ENCODE measurements at places on chromosomes 3 and 15.

DNA sequence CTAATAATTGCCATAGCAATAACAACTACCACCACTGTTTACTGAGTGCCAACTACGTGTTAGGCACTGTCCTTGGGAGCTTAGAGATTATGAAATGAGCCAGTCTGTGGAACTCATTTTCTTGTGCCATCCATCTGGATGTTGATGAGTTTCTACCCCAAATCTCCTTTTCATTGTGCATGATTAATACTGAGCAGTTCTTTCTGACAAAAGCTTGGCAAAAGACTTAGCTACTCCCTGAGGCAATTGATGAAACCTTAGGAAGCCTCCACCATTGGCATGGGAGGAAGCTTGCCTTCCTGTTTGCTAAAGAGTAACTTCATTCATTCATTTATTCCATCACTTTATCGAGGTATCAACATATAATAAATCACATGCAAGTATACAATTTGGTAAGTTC is 39.8 kb downstream of the PRICKLE2 start:
- DNase-seq, result no peak

DNA sequence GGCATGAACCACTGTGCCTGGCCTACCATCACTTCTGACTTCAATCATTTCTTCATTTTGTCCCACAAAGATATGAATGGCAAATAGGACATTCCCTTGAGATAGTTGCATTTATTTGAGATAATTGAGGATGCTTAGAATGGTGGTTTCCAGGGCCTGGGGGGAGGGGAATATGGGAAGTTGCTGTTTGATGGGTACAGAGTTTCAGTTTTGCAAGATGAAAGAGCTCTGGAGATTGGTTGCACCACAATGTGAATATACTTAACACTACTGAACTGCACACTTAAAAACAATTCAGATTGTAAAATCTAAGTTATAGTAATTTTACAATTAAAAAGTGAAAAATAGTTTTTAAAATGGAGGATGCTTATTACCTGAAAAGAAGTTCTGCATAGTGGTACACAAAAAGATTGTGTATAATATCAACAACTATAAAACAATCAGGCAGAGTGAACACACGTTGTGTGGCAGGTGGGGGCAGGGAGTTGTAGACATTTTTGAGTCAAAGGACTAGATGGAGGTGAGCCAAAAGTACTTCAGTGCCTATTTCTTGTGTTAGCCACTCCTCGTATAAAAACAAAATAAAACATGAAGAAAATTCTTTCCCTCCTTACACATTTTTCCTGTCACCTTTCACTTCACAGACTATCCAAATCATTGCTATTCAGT is 18.5 kb upstream of the RIOX2 start:
- DNase-seq, result no peak

- no peak for DNase-seq
Observed at GRCh38 chr15:98924401-98925049, 83.1 kb downstream of the PGPEP1L start.

GRCh38 chr3:123039178-123039577 is 11.6 kb upstream of the SEMA5B start:
- no peak for DNase-seq

- DNase-seq, result no peak
Observed at GRCh38 chr15:40420793-40421192, 15.2 kb downstream of the IVD start.

DNA sequence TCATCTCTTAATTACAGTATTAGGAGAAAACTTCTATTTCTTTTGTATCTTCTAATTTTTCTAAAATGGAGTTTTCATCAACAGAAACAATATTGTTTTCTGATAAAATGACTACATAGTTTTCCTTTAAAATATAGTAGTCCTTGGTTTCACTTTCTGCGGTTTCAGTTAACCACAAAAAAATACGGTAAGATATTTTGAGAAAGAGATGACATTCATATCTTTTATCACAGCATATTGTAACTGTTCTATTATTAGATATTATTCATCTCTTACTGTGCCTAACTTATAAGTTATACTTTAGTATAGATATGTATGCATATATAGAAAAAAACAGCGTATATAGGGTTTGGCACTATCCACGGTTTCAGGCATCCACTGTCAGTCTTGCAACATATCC is 2.3 kb downstream of the B4GALT4 start:
- no peak for DNase-seq

GRCh38 chr3:62870321-62870720 is 4.9 kb downstream of the CADPS start:
- DNase-seq, result peak; percentile 89

- DNase-seq, result peak; percentile 86
Observed at GRCh38 chr3:141360888-141361598, 7.3 kb upstream of the ZBTB38 start.

DNA sequence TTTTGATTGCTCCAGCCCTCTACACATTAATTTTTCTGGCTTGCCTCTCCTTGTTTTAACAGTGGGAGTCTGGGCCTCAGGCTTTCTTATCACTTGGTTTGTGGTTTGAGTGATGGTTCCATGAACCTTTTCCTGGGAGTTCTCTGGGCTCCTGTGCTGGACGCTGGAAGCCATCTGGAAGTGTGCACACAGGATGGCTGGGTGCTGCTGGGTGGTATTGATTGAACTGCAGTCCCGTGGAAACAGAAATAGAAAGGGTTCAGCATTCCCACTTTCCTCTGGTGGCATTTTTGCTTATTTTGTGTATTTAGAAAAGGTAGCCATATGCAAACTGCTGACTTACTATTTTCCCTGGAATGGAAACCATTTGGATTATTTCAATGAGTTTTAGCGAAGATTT is 25.6 kb downstream of the MITF start:
- no peak for DNase-seq

DNA sequence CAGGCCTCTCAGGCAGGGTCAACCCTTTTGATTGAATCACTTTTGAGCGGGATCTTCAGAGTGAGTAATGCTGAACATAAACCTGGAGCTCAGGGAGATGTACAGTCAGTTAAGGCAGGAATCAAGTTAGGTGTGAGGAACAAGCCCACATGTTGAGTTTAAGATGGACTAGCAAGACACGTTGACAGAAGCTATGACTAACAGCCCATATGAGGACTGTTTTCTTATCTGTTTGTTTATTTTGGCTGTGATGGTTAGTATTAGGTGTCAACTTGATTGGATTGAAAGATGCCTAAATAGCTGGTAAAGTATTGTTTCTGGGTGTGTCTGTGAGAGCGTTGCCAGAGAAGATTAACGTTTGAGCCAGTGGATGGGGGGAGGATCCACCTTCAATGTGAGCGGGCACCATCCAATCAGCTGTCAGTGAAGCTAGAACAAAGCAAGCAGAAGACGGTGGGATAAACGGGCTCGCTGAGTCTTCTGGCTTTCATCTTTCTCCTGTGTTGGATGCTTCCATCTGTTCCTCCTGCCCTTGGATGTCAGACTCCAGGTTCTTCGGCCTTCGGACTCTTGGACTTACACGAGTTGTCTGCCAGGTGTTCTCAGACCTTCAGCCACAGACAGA is 232.3 kb upstream of the STAC start:
- no peak for DNase-seq

- peak; percentile 31 for DNase-seq
Observed at GRCh38 chr15:69861331-69862171, 236.2 kb downstream of the TLE3 start.

- no peak for DNase-seq
Observed at GRCh38 chr15:101359365-101359947, 64.4 kb upstream of the SNRPA1 start.

DNA sequence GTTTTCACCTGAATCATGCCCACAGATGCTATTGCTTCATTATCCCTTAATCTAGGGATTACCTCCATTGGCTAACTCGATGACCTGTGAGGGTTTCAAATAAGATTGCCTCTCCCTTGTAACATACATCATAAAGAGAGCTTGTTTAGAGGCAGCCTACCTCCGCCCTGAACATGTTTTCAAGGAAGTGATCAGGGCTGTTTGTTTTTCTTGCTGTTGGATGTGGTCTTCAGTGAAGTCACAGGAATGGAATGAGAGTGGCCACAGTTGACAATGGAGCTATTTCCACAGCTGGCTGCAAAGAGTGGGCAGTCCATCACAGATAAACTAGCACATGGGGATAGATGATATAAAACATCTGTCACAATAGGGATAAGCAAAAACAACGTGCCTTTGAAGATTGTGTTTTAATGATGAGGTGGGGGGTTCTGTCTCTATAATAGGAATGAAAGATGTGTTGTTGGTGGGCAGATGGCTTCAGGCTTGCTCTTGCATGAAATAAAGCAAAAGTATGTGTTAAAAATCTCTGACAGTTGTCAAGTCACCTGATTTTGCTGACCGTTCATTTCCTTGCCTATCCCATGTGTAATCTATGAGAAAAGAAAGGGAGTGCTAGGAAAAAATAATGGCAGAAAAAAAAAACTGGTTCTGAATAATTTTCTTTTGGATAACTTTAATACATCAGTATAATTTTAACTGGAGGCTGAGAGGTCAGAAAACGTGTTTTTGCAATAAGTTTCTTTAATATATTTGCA is 642.3 kb downstream of the RBMS3 start:
- peak; percentile 87 for DNase-seq

DNA sequence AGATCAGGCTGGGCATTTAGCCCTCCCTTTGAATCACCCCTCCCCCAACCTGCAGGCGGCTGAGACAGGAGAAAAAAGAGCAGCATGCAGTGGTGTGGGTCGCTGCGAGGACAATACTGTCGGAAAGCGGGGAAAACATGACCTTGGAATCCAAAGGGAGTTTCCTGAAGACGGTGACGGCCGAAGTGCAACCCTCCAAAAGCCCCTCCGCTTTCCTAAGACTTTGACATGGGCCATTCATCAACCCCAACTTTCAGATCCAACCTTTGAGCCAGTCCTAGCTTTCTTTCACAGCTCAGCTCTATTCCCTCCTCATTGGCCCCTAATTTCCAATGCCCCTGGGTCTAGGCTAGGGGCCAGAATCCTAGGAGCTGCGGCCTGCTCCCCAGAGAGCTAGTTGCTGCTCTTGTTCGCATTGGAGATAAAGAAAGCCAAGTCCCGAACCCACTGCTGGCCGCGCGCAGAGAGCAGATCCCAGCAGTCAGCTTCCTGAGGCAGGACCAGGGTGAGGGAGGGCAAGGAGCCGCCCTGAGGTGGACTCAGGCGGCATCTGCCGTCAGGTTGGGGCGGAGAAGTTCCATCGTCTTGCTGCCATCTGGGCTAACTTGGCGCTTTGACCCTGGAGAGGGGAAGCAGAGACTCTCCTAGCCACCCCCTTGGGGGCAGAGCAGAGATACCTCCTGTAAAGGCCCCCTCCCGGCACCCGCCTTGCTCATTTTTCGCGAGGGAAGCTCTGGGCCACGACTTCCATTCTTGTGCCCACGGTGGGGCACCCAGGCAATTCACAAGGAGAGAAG is 914 bp downstream of the ZIC4 start:
- no peak for DNase-seq

GRCh38 chr3:120767106-120767505 is 24.6 kb downstream of the GTF2E1 start:
- DNase-seq, result peak; percentile 13

GRCh38 chr3:177250151-177250550 is 52.9 kb upstream of the TBL1XR1 start:
- peak; percentile 52 for DNase-seq

- DNase-seq, result no peak
Observed at GRCh38 chr3:98800401-98800800, 37.3 kb downstream of the ST3GAL6 start.

DNA sequence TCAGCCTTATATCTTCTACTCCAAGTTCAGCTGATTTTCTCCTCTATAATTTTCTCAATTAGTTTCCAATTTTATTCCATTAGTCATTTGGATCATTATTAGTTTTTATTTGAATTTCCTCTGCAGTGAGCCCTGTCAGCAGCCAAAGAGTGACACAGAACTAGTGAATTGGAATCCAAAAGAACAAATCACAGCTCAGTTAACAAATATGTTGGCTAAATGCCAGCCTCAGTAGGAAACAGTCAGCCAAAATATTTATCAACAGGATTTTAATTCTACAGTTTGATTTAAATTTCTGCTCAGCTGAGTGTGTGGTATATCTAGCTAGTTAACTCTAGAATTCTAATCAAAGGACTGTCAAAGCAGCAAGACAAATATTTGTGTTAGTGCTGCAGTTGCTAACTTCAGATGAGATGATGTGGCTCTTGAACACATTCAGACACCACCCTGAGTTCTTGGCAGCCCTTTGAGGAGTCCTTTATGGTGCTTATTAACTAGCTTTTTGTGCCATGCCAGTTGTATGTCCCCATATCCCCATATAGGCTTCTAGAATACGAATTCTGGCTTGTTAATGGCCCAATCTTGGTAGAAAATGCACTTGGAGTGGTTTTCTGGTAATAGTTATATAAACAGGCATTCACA is 194.5 kb downstream of the CPNE4 start:
- peak; percentile 45 for DNase-seq

- peak; percentile 97 for DNase-seq
Observed at GRCh38 chr3:192901435-192901834, 16.2 kb downstream of the MB21D2 start.

Data from fibroblast of upper back skin (primary cell).